Activated CD4-positive, alpha-beta T cell treated with anti-CD3 and anti-CD28 coated beads, Interleukin-2, amount 10 ng/mL, durations not matched to agents 7 days and 5 days (primary cell): ENCODE measurements at places on chromosomes 7 and 10.

DNA sequence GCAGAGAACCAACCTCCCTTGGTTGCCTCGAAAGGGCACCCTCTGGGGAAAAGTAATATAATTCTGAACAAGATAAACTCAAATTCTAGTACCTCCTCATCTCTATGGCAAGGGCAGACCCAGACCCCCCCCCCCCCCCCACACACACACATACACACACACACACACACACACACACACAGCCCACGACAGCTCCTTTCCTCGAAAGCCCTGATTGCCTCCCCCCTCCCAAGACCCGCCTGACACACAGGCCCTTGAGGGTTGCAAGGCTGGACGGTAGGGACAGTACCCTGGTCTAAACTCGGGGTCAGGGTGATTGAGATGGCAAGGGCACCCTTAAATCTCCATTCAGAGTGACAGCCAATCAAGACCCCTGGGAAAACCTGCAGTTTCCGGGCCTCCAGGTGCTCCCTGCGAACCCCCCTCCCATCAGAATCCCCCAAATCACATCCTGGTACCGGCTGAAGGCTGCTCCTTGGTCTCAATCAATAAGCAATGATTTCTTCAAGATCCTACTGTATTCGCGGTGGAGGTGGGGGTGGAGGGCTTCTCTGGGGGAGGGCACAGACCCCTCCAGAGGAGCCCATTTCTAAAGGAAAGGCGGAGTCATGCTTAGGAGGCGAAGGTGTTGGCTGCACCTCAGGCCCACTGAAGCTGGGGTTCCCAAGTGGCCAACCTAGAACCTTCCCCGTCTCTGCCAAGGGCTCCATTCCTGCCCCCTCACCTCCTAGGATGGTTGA lies 100.7 kb downstream of the HIP1 start:
- DNase-seq: no peak

DNA sequence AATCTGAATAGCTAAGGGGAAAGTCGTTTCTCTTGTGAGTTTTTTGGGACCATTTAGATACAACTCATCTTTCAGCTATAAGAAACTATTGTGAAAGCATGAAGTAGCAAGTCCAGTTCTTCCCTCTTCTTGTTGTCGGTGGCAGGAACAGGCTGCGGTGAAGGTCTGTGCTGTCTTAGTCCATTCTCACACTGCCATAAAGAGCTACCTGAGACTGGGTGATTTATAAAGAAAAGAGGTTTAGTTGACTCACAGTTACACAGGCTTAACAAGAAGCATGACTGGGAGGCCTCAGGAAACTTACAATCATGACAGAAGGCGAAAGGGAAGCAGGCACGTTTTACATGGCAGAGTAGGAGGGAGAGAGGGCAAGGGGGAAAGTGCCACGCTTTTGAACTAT lies 261.8 kb downstream of the GATA3 start:
- DNase-seq: no peak

DNA sequence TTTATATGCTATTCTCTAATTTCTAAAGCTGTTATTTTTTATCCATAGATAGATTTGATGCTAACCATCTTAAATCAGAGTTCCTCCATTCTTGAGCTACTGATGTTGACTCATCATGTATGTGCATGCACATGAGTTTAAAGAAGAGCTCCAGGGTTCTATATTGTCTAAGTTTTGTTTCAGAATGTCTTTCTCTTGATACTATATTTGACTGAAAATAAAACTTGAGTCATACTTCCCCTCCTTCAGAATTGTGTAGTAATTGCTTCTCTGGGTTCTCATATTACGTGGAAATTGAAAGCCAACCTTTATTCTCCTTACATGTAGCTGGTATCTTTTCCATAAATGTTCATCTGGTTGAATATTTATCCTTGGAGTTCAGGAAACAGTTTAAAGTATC lies 89.4 kb downstream of the LRRTM3 start:
- DNase-seq: no peak

GRCh38 chr10:70381471-70382421 lies 679 bp downstream of the LRRC20 start:
- peak; percentile 53 for DNase-seq

- DNase-seq: no peak
These were observed 55.7 kb downstream of the CUBN start for GRCh38 chr10:17073725-17074540.

- DNase-seq: no peak
These were observed 332.6 kb upstream of the GHITM start for GRCh38 chr10:83806717-83807116.

DNA sequence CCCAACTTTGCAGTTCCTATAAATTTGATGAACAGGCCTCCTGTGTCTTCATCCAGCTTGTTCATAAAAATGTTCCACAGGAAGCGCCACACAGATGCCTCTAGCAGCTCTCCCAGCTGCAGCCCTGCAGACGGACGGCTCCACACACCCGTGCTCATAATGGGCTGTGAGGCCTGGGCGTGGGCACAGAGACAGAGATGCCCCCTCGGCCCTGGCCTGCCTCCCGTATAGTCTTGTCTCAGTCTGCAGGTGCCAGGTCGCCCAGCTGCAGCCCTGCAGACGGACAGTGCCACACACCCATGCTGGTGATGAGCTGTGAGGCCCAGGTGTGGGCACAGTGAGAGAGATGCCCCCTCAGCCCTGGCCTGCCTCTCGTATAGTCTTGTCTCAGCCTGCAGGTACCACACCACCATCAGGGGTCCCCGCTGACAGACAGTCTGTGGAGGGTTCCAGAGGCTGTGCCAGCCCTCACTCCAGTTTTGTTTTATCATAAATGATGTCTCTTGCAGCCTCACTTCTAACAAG lies 189.9 kb downstream of the TCERG1L start:
- no peak for DNase-seq

DNA sequence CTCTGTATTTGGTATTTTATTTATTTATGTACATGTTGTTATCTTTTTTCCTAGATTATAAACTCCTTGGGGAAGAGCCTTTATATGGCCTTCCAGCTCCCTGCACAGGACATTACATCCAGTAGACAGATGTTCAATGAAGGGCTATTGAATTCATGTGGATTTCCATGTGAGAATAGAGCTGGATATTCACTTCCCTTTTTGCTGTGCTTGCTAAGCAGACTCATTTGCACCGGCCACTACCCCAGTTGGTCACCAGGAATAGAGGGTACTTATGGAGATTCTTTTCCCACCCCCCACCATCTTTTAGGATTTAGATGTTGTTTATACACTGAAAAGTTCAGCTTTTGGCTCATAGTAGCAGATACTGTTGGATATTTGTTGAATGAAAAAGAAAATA lies 374.1 kb downstream of the NRG3 start:
- no peak for DNase-seq

DNA sequence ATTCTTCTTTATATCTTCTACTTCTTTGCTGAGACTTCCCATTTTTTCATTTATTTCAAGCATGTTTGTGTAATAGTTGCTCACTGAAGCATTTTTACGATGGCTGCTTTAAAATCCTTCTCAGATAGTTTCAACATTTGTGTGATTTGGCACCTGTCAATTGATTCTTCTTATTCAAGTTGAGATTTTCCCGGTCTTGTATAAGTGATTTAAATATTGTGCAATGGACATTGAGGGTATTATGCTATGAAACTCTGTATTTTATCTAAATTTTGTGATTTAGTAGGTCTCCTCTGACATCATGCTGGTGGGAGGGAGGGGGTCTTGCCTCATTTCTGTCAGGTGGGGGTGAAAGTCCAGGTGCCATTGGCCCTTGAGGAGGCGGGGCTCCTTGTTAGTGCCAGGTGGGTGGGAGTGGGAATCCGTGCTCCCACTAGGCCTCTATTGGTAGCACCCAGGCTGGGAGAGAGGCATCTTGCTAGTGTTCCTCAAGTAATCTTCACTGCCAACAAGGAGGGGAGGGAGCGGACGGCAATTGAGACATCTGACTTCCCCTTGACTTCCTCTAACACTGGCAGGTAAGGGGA lies 73.0 kb downstream of the ANLN start:
- no peak for DNase-seq

DNA sequence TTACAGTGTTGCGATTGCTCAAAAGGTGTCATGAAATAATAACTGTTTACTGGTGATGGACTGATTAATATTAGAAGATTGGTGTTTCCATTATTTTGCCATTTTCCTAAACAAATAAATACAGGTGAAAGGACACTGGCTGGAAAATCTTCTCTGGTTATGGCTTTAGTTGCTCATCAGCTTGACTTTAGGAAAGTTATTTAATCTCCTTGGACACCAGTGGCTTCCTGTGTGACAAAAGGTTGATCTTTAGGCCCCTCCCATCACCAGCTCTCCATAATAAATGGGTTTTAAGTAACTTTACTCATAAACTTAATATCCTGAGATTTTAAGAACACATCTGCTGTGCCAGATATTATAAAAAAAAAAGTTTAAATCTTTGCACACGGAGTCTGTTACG lies 737 bp downstream of the CABCOCO1 start:
- no peak for DNase-seq

GRCh38 chr7:32881074-32881982 lies 10.2 kb downstream of the KBTBD2 start:
- DNase-seq: no peak

DNA sequence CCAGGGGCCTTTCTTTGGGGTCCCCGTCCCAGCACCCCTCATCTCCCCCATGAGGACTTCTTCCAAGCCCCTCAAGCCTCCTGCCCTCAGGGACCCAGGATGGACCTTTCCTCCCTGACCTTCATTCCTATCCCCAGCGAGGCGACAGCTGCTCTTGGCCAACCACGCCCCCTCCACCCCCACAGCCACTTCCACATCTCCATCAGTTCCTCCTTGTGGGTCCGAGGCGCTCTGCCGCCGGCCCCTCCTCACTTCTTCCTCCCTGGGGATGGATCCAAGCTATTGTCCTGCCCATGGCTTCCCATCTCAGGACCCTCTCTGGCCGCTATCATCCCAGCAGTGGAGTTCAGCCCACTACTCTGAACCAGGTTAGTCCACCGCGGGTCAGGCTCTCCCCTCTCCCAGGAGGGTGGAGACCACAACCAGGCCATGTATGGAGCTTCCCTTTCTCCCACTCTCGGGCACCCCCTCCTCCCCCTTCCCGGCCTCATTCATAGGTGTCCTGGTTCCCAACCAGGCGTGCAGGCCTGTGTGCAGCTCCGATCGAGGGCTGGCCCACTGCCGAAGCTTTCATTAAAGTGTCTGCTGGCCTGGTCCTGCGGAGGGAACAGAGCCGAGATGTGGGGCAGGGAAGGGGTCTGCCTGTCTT lies 1.7 kb upstream of the SH2B2 start:
- DNase-seq: no peak

DNA sequence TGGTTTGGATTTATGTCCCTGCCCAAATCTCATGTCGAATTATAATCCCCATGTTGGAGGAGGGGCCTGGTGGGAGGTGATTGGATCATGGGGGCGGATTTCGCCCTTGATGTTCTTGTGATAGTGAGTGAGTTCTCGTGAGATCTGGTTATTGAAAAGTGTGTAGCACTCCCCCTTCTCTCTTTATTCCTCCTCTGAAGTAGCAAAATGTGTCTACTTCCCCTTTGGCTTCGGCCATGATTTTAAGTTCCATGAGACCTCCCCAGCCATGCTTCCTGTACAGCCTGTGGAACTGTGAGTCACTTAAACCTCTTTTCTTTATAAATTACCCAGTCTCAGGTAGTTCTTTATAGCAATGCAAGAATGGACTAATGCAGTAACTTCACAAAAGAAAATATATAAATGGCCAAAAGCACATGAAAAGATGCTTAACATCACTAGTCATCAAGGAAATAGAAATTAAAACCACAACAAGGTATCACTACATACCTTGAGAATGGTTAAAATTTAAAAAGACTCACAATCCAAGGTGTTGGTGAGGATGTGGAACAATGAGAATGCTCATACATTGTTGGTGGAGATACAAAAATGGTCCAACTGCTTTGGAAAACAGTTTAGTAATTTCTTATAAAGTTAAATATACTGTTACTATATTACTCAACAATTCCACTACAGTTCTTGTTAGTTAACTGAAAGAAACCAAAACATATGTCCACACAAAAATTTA lies 218.7 kb downstream of the SNX10 start:
- no peak for DNase-seq

DNA sequence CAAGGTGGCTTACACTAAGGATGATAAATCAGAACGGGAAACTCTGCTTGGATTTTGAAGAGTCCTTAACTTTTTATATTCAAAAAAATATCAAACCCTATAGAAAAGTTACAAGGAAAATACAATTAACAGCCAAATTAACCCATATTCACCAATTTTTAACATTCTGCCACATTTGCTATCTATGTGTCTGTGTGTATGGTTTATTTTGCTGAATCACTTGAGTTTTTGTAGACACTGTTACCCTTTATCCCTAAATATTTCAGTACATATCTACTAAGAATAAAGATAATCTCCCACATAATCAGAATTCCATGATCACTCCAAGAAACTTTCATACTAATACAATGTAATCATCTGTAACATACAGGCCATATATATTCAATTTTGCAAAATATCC lies 1.2 kb upstream of the SRPK2 start:
- no peak for DNase-seq

DNA sequence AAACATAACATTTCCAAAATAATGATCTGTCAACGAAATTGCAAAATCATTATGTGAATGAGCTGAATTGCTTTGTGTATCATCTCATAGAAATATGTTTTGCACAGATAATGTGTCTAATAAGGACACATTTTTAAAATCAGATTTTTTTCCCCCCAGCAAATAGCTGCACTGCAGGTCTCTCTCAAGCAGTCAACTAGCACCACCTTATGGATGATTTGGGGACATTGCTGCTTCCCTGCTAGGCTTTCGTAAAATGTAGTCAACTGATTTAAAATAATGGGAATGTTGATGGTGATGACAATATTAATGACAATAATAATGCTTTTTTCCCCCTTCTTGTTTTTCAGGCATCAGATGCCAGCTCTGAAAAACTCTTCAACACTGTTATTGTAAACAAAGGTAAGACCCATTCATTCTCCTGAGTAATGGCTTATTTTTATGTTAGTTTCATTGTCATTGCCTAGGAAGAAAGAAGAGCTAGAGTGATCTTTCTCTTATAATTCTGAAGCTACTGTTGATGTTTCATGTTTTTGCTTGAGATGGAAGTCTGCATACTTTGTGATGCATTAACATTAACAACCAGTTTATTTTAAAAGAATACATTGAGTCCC lies 433.6 kb upstream of the GALNT17 start:
- DNase-seq: peak; percentile 42

- no peak for DNase-seq
These were observed 50.1 kb downstream of the IPMK start for GRCh38 chr10:58217612-58218011.

GRCh38 chr10:132349766-132350165 lies 17.8 kb downstream of the LRRC27 start:
- DNase-seq: no peak

DNA sequence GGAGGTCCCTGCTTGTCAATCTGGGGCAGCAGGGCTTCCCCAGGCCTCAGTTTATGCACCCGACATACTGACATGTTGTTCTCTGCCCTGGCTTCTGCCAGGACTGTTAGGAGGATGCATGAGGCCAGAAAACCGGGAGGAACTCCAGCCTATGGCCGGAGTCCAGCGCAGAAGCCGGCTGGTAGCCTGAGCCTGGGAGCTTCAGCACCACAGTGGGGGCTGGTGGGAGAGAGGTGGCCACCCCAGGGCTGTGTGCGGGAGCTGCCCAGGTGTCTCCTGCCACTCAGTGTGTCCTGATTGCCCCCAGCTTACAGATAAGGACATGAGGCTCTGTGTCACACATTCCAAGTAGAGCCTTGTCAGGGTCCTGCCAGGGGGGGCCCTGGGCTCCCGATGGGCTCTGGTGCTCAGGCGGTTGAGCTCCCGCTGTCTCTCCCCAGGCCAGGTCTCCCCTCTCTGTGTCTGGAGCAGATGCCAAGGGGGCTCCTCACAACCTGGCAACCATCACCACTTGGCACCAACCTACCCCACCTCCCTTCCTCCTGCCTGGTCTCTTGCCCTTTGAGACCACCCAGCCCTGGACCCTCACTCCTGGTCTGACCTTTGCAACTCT lies 32.3 kb downstream of the PPIF start:
- DNase-seq: no peak

- DNase-seq: no peak
These were observed 264.4 kb downstream of the SKAP2 start for GRCh38 chr7:26599982-26600381.
